ENCODE measurements at places on chromosomes 16 and 17.
A peak's percentile ranks its signal among the peaks of the same experiment; 100 is the strongest.

DNA sequence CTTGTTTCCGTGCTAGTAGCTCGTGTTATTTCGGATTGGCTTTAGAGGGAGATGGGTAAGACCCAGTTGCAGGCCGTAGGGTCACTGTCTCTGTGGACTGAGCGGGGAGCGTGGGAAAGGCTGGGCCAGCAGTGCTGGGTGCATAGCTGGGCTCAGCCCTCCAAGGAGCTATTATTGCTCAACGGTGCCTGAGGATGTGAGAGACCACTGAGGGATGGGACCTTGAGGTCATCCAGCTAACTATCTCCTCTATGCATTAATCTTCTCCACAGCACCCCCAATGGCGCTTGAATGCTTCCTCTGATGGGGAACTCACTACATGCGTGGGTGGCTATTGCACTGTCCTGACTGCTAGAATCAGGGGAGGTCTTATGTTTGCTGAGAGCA is 126.1 kb upstream of the FOXF1 start:
- no peak for DNase-seq

GRCh38 chr16:48287239-48287638 is 39.9 kb upstream of the ABCC11 start:
- DNase-seq: no peak

GRCh38 chr16:67301080-67301782 is 21.9 kb downstream of the PLEKHG4 start:
- DNase-seq: no peak

DNA sequence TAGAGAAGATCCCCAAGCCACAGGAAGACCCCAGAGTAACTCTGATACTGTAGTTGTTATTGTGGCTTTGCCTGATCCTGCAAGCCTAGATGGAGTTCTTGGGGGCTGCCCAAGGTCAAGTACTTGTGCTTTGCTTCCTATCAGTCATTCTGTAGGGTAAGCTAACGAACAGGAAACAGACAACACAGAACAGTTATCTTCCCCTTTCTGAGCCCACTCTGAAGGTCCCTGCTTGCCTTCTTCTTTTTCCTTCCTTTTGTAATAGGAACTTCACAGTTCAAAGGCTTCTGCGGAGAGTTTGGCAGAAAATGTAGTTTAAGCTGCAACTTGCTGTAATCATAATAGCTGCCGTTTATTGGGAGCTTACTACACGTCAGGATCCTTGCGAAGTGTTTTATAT is 494.1 kb upstream of the ERCC4 start:
- DNase-seq: no peak

DNA sequence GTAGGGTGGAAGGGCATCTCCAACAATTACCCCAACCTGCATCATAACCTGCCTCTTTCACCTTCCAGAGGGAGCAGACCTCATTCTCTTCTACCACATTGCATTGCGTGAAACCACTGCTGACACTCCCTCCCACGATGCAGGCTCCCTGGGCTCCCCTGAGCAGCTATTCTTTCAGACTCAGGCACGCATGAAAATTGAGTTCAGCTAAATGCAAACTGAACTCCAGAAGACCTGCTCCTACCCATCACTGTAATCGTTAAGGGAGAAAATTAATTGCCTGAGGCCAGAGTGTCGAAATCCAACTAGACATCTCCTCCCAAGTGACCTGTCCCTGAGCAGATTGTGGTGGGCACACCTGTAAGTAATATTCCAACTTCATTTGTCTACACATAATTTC is 186.0 kb downstream of the GRIN2A start:
- DNase-seq: no peak

GRCh38 chr17:16491703-16492612 is at the start of gene LRRC75A:
Gene LRRC75A, minus strand, starts transcription at chr17:16492193. Its CDS starts 203 bp downstream, at chr17:16491990.
- DNase-seq: peak; percentile 22

GRCh38 chr16:17947637-17948036 is 388.9 kb downstream of the NPIPA8 start:
- DNase-seq: no peak

DNA sequence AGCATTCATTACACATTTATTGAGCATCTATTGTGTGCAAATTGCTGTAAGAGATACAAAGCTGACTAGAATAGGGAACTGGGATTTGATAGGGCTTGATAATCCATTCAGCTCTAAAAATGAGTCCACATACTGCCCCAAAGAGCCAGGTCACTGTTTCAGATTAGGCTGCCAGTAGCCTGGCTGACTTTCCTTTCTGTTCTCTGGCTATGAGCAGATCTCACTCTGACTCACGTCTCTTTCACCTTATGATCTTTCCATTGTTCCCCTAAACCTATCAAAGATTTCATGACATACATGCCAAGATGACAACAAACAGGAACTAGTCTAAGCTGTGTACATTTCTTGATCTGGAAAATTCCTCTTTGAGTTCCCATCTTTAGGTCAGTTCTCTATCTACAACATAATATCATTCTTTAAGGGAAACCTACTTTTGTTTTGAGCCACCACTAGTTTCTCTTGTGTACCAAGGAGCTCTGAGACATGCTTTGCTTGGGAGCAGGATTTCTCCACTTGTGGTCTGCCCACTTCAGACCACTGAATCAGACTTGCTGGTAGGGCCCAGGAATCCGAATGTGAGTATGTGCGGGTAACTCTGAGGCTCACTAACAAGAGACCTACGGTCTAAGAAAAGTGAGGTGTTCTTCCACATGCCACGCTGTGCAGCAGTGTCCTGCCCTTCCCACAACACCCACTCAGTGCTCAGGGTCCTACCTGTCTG is 40.9 kb upstream of the ICAM2 start:
- DNase-seq: no peak

GRCh38 chr17:75610103-75610984 is 22.7 kb downstream of the MYO15B start:
- no peak for DNase-seq

- peak; percentile 97 for DNase-seq
Observed at GRCh38 chr16:14486520-14487303, 143.3 kb downstream of the PARN start.

- DNase-seq: no peak
Observed at GRCh38 chr17:13917634-13918033, 151.7 kb upstream of the COX10 start.

- DNase-seq: no peak
Observed at GRCh38 chr17:50263331-50264262, 10.7 kb upstream of the TMEM92 start.

DNA sequence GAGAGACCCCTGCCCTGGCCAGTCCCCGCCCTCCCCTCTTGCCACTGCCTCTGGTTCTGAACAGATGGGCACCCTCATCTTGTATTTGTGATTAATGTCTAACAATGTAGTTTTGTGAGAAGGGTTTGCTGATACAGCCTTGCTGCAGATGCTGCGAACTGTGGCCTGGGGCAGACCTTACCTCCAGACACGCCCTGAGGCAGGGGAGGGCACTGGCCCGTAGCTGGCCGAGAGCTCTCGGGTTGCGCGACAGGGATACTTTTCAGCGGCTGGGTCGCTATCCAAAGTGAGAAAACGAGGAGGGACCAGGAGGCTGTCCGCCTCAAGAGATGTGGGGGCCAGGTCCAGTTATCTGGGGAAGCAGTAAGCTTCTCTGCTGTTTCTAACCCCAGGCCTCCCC is 21.9 kb downstream of the STH start:
- DNase-seq: no peak

DNA sequence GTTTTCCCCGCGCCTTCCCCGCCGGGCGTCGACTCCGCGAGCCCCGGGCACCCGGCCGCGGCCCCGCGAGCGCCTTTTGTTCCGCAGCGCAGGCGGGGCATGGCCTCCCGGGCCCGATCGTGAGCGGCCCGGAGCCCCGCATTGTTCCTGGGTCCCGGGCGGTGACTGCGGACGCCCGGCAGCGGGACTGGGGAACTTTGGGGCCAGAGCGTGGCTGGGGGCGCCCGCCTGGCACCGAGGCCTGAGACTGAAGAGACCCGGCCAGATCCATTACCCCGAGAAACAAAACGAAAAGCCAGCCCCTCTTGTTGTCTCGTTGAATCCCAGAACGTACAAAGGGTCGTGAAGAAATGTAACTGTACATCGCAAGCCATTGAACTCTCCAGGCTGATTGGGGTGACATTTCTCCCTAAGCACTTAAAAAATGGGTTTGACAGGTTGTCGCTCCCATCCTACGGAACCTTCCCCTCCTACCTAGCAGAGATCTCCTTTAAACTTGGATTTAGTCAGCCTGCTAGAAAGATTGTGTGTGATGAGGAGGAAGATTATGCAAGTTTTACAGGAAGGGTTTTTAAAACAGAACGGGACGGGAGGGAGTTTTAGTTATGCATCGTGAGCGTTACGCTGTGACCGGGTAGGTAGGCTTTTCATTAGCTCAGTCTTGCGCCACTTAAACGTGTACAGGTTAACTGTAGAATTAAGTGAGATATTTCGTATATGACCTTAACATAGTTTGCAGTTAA is 825 bp downstream of the METTL9 start:
- DNase-seq: no peak

- DNase-seq: no peak
Observed at GRCh38 chr16:70152578-70153302, 20.8 kb upstream of the CLEC18C start.

DNA sequence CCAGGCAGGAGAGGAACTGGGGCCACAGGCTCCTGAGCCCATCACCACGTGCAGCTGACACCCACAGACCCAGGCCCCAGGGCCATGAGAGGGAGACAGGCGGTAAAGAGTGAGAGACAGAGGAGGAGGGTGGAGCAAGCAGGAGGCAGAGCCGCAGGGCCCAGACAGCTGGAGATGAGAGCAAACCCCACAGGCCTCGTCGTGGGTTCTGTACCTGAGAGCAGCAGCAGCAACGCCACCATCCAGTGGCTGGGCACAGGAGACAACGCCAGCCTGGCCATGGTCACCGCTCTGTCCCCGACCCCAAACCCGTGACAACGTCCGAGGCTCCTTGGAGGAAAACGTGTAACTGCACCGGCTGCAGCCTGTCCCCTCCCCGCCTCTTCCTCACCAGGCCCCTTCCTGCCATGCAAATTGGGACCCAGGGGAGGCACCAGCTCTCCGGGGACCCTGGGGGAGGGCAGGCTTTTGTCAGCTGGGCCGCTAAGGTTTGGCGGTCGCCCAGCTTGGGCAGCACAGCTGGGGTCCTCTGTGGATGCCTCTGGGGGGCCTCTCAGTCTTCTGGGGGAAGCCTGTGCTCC is at the start of gene CD79B:
CD79B (minus strand) TSS at position 351 of the 581 bp plus-strand sequence; CDS start at position 281, 70 bp downstream.
- DNase-seq: no peak

DNA sequence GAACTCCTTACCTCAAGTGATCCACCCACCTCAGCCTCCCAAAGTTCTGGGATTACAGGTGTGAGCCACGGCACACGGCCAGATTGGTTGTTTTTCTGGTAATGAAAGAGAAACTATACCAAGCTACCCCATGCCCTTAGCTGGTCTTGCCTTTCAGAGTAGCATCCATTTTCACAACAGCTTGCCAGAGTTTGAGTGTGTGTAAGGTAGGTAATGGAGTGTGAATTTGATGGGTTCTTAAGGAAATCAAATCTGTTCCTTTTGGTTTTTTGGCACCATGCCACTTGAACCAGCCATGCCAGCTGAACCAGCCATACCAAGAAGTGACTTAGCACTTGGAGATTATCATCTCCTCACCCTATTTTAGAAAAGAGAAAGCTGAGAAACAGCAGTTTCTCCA is 5.1 kb downstream of the CALCOCO2 start:
- no peak for DNase-seq

DNA sequence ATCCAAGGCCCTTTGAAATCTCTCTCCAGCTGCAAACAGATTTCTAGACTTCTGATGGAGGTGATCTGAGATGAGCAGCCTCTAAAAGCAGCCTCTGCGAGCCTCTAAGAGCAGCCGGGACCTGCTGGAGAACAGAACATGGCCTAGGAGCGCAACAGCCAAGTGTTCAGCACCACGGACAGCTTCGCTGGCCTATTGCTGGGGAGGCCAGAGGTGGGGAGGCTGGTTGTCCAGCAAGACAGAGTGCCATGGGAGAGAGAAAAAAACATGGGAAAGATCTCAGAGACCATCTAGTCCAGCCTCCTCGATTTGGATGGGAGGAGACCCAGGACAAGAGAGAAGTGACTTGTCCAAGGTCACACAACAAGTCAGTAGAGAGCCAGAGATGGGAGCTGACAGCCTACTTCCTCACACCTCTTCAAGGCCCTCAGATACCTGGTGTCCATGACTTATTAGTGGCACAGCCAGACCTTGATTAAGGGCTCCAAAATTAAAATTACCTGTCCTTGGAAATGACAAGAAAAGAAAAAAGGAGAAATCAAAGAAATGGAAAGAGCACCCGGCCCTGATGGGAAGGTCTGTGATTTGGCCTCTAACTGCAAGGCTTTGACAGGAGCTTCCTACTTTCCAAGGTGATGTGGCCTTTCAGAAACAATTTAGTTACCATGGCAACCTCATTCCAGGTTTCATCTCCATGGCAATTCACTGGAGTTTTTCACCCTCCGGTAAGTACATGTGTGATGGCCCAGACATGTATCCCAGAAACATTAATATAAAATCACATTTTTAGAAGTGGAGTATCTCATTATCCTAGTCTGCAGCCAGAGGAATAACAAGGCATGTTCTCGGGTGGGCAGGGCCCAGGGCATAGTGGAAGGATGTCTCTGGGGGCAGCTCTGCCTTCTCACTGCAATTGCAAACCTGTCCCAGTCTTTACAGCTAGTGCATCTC is 14.5 kb downstream of the RPRML start:
- DNase-seq: no peak

DNA sequence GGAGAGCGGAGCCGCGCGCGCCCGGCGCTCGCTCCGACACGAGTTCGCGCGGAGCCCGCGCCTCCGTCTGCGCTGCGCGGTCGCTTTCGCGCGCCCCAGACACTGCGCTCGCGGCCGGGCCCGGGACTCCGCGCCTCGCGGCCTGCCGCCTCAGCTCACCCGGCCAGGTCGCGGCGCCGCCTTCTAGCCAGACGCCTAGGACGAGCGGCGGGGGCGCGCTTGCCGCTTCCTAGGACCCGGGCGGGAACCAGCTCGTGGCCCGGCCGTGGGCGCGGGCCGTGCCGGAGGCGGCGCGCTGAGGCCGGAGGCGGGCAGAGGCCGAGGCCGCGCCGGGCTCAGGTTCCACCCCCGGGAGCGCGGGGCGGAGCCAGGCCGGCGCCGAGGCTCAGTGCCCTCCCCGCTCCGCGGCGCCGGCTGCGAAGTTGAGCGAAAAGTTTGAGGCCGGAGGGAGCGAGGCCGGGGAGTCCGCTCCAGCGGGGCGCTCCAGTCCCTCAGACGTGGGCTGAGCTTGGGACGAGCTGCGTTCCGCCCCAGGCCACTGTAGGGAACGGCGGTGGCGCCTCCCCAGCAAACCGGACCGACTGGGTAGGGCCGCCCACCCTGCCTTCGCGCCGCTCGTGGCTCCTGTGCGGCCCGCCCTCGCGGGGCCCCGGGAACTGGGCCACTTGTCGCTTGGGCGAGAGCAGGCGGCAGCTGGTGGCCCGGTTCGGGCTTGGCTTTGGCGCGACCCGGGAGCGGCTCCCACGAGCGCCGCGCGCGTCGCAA is at the start of gene SPHK1:
SPHK1 (plus strand) TSS at position 388 of the 765 bp plus-strand sequence. CDS start 1,036 bp downstream, outside the sequence.
- DNase-seq: peak; percentile 86

Measured in AG10803 (cell line).